ENCODE measurements at places on chromosomes 3 and 15. TPM values are rescaled to one million over a fixed set of nuclear protein-coding genes. Genes with fewer than 3 reads are reported as not detected.

The IL17RD gene
- 31.0 TPM for total RNA-seq

The CPLX3 gene
- total RNA-seq, result 0.82 TPM

The CTDSPL gene
- 15.5 TPM for total RNA-seq

GRCh38 chr3:188402229-188402628 is 248.3 kb downstream of the LPP start:
- no peak for DNase-seq

The CD200 gene
- total RNA-seq, result 49.7 TPM

DNA sequence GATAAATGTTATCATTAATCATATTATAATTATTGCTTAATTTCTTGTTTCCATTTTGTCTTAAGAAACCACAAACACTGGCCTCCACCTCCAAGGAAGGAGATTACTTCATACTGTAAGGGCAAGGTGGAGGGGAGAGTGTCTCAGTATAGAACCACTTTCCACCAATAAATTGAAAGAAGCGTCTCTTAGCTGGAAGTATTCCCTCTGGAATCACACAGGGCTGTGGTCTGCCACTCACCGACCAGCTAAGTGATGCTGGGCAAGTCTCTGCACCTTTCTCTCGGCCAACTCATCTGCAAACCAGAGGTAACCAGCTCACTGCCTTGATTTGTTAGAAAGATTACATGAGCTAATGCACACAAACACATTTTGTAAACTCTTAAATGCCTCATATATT is 63.1 kb downstream of the EIF4E3 start:
- no peak for DNase-seq

GRCh38 chr3:46750555-46751038 is 32.9 kb upstream of the PRSS50 start:
- DNase-seq, result no peak

DNA sequence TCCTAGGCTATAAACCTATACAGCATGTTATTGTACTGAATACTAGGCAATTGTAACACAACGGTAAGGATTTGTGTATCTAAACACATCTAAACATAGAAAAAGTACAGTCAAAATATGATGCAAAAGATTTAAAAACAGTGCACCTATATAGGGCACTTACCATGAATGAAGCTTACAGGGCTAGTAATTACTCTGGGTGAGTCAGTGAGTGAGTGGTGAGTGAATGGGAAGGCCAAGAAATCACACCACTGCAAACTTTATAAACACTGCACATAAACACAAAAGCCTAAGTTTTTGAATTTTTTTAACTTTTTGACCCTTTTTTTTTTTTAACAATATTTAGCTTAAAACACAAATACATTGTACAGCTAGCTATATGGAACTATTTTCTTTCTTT is 204.7 kb upstream of the CTNNB1 start:
- DNase-seq, result no peak

- no peak for DNase-seq
These were observed 259.6 kb upstream of the UBE2E1 start for GRCh38 chr3:23546181-23546580.

DNA sequence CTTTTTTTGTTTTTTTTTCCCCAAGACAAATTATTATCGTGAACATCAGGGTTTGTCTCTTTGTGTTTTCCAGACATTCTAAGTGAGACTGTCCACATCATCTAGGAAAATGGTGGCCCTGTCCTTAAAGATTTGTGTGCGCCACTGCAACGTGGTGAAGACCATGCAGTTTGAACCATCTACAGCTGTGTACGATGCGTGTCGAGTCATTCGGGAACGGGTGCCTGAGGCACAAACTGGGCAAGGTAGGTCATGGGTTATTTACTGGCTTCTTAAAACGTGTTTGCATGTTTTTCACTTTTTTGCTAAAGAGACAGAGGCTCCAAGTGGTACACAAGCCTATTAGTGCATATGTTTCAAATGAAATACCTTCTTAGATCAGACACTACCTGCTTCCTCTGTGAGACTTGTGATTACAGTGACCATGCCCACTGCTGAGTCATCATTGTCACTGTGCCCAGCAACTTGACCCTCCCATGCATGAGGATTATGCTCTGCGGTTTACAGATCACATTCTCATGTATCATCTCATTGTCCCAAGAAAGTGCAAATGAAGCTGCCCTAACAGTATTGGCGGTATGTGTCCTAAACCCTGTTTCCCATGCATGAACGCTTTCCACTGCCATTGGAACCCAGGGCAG is 395.2 kb upstream of the TPM1 start:
- DNase-seq, result no peak

The TF gene
- total RNA-seq, result 4.1 TPM
